Activated CD4-positive, alpha-beta T cell treated with anti-CD3 and anti-CD28 coated beads, Interleukin-10, Interleukin-2, amounts not matched to agents 100 ng/mL and 50 ng/mL, durations not matched to agents 16 hours and 8 hours (primary cell): ENCODE measurements at places on chromosomes 12 and 14.
A peak's percentile ranks its signal among the peaks of the same experiment; 100 is the strongest.

GRCh38 chr14:94127330-94127729, 2.1 kb downstream of the IFI27L2 start:
- no peak for DNase-seq

DNA sequence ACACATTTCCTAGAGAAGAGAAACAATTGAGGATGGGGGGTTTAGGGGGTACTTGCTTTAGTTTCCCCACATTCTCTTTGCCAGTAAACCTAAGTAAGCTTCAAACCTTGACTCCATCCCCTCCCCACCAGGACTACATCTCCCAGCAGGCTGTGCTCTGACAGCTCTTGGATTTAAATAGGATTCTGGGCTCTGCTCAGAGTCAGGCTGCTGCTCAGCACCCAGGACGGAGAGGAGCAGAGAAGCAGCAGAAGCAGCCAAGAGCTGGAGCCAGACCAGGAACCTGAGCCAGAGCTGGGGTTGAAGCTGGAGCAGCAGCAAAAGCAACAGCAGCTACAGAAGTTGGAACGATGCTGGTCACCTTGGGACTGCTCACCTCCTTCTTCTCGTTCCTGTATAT, 20.6 kb downstream of the RDH12 start:
- DNase-seq: no peak

DNA sequence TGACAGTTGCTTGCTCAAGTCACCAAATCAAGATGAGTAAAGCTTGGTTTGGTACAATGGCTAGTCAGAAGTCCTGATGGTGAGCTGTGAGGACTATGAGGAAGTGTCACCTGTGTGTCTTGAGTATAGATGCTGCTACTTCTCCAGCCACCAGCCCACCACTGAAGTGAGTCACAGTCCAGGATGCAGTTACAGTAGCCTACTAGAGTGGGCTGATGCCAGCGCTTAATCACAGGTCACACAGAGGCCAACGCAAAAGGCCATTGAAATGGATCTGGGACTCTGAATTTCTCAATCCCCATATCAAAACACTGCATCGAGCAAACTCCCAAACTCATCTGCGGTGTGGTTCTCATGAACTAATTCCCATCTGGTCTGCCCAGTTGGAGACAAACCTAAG, 223.1 kb downstream of the ANO6 start:
- no peak for DNase-seq

GRCh38 chr12:94592080-94592479, 58.3 kb downstream of the TMCC3 start:
- DNase-seq: no peak

DNA sequence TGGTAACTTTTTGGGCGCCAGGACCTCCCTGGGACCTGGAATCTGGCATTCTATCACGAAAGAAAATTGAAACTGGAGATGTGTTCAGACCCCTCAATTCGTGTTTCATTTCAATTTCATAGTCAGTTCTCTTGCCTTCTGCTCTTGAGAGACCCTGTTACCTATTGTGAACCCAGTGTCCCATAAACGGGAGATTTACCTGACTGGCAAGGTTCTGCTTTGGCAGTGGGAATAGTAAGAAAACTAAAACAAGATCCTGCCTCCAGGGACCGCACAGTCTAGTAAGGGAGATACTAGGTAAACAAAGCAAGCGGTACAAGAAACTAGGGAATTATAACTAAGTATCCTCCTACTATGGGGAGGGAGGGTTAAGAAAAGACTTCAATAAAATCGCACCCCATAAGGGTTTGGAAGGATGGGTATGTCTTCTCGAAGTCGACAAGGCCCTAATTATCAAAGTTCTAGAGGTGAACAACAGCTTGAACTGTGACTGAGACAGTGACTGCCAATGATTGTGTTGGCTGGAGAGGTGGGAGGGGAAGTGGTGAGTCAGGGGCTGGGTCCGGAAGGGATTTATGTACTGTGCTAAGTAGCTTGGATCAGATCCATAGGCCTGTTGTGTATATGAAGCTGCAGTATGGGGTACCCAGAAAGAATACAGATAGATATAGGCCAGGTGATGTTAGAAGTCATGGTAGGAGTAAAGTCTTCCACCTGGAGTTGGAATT, 754 bp downstream of the ACSS3 start:
- no peak for DNase-seq

DNA sequence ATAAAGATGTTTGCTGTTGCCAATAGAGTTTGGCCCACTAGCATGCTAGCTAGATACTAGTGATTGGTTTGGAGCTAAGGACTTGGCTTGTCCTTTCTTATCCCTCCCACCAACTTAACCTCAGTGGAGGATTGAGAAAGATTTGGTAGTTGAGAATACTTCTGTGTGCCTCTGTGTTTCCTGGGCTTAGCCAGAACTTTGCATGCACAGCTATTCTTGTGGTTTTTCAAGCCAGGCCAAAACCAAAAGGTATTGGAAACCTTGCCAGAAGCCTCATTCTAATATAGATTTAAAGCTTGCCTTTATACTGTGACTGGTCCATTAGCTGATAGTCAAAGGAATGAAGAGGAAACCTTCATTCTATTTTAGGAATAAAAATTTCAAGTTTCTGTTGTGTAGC, 188.5 kb downstream of the CCDC91 start:
- no peak for DNase-seq

GRCh38 chr12:130482448-130482847, 144.8 kb downstream of the PIWIL1 start:
- DNase-seq: no peak

DNA sequence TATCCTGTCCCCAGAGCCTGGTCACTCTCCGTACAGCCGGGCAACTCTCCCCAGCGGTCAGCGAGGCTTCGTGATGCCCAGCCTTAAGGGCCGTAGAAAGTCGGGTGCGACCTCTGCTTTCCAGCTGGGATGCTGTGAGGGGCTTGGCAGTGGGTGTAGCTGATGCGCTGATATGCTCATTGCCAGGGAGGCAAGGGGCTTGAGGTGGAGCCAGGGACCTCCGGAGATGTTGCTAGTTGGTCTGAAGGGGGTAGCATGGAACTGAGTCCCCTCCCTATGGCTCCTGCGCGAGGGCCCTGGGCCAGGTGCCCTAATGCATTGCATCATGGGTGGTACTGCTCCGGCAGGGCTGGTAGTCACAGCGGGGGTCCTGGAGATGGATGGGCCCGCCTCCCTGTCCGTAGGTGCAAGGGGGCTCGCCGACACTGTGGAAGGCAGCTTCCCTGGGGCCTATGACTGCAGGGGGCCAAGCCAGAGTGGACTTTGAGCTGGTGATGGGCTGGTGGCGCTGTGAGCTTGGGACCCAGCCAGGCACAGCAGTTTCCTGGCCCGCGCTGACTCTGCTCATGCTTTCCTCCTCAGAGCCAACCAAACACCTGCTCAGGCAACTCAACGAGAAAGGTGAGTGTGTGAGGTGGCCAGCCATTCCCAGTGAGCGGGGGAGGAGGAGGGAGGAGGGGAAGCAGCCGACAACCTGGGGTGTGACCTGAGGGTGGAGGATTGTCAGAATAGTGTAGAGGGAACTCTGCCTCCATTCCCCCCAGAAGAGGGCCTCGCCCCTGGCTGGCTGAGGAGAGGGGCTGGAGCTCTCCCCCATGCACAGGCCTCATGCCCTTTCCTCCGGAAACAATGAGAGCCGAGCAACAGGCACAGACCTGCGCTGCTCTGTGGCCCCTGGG, 32.3 kb downstream of the PLEKHG3 start:
- DNase-seq: no peak

- DNase-seq: no peak
Observed at GRCh38 chr14:50656776-50657175, 11.3 kb downstream of the SAV1 start.

- DNase-seq: no peak
Observed at GRCh38 chr12:14892726-14893505, 7.3 kb upstream of the MGP start.

- no peak for DNase-seq
Observed at GRCh38 chr12:52534482-52534881, 14.3 kb upstream of the KRT5 start.

- DNase-seq: no peak
Observed at GRCh38 chr14:79663453-79663852, 547.9 kb downstream of the DIO2 start.

GRCh38 chr14:103885509-103885932, 38.1 kb upstream of the PPP1R13B start:
- DNase-seq: no peak

GRCh38 chr12:57533108-57533507, 10.5 kb downstream of the MBD6 start:
- DNase-seq: no peak

- DNase-seq: no peak
Observed at GRCh38 chr14:61749867-61750266, 12.4 kb upstream of the SNAPC1 start.

GRCh38 chr12:40226705-40227104, 1.9 kb downstream of the LRRK2 start:
- DNase-seq: no peak

DNA sequence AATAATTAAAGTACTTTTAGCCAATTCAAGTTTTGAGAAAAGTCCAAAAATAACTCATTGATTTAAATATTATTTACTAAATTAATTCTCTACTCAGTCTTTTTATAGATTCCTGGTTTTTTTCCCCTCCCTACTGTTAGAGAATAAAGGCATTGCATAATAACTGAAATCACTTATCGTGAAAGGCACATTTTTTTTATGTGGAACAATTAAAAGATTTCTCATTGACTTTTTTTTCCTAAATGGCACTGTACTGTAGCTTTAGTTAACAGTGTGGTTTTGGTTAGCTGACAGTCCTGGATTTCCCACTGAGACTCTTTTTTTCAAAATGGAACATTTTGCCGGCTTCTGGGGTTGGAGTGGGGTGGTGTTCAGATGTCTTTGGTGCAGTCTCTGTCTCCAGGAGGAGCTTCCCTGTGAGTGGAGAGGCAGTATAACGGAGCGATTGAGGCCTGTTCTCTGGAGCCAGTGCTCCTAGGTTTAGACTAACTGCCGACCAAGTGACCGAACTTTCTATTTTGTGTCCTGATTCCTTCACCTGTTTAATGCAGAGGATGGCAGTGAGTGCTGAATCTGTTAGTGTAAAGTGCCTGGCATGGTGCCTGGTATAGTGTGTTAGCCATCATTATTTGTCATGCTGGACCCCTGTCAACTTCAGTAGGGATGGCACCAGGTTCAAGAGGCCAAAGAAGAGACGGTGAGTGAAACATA, 117.7 kb downstream of the ADCK1 start:
- no peak for DNase-seq

- no peak for DNase-seq
Observed at GRCh38 chr12:52010152-52010622, 3.4 kb downstream of the TAMALIN start.

DNA sequence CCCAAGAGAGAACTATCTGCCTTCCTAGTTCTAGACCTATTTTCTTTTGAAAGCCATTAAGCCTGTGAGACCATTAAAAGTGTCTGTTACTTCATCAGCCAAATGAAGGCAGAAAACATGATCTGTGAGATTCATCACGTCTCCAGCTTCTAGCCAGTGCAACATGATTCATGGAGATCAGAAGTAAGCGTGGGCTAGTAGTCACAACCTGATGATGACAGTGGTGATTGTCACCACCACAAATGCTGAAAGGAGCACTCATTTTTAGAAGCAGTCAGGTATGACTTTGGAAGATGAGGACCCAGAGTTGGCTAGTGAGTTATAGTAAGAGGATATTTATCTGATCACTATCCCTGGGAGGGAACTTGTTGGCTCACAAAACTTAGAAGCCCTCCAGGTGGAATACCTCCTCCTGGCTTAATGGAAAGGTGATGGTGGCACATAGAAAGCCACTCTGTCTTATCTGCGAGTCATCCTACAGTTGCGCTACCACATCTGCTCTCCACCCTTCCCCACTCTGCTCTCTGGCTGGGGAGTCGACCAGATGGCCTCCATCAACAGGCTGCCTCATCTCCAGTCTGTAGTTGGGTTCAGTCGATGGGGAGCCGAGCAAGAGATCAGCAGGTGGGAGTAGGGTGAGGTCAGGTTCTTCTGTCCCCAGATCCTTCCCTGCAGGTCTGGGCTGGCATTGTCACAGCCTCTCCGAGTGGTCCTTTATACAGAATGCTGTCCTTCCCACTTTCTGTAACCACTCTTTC, 317.6 kb upstream of the FKBP4 start:
- peak; percentile 14 for DNase-seq

- DNase-seq: peak; percentile 26
Observed at GRCh38 chr14:72480464-72481243, 413.2 kb downstream of the DPF3 start.

DNA sequence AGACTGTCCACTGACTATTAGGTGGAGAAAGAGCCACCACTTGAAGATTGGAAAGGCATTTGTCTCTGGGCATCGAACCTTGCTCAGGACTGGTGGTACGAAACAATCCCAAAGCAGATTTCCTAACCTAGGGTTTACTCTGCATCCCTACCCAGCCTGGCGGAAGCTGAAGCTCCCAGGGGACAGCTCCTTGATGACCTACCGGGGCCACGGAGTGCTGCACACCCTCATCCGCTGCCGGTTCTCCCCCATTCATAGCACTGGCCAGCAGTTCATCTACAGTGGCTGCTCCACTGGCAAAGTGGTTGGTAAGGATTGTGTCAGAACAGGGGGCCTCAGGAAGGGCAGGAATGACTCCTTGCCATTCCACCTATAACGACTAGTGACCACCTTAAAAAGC, 6.5 kb upstream of the NRL start:
- no peak for DNase-seq

DNA sequence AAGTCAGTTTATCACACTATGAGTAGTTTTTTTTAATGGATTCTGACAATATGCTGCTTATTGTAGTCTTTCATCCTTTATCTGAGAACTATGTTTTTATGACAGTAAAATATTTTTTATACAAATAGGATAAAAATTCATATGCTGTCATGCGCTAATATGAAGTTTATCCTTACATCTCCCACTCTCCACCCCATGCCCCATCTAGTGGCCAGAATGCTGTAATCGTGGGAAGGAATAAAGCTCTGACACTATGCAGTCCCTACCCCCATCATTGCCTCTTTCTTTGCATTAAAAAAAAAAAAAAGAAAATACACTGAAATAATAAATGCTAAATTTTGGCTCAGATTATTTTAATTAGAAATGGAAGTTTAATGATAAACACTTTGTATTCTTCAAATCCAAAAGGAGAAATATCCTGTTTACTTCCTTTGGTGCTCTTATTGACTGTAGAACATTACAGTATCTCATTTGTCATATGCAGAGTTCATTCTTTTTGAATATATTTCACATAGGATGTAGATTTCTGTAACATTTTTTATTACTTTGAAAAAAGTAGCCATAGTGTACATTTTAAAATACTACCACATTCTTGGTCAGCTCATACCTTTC, 145.9 kb upstream of the SLCO1C1 start:
- DNase-seq: peak; percentile 5

- DNase-seq: no peak
Observed at GRCh38 chr12:43848226-43848507, 12.3 kb downstream of the TMEM117 start.
